ENCODE measurements at places on chromosomes 12 and 14.

DNA sequence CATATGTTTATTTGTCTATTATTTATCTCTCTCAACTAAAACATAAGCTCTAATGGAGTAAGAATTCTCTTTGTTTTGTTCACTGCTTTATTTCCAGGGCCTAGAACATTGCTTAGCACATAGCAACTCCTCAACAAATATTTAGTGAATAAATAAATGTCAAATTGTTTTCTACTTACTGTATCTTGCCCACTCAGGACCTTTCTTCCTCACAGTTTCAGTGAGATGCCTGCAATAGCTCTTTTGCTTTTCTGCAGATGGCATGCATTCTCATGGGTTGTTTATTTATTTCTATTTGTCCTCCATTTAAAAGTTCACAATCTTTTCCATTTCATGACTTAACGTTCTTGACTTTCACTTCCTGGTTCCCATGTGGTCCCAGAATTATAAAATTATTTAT lies 94.9 kb upstream of the TTC7B start:
- DNase-seq: no peak

DNA sequence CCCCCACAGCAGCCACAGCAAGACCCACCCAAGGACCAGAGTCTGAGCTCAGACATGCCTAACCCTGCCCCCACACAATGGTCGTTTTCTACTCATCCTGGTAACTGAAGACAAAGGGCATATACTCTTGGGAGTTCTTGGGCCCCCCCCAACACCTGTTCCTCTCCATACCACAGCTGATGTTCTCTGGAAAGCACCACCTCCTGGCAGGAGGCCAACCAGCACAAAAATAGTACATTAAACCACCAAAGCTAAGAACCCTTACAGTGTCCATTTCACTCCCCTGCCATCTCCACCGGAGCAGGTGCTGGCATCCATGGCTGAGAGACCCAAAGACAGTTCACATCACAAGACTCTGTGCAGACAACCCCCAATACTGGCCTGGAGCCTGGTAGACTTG lies 80.6 kb upstream of the DAAM1 start:
- no peak for DNase-seq

DNA sequence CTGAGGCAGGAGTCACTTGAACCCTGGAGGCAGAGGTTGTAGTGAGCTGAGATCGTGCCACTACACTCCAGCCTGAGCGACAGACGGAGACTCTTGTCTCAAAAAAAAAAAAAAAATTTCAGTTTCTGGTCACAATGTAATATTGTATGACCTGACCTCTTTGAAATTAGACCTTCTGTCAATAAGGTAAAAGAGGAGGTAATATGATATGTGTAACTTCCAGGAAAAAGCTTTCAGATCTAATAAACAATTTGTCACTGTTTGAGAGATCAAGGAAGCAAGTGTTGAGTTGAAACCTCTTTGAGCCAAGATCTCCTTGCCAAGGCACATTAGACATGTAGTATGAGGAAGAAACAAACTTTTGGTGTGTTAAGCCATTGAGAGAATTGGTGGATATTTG lies 101.7 kb upstream of the ATF7IP start:
- no peak for DNase-seq

DNA sequence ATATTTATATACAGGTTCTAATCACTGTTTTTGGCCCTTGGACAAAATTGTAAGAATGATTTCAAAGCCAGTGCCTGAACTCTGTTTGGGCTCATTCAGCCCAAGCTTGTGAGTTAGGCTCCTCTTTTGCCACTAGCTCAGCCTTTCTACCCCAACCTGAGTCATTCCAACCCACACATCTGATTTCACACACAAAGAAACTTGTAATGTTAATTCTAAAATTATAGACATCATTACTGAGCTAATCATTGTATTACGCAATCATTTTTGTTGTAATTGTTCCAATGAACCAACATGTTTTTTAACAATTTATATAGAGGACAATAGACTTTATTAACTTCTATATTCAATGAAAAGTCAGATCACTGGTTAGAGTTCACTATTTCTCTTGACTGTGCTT lies 441.1 kb downstream of the ETNK1 start:
- DNase-seq: no peak

- DNase-seq: no peak
These were observed 31.8 kb downstream of the PAH start for GRCh38 chr12:102885043-102885932.

- DNase-seq: no peak
These were observed 253.9 kb upstream of the SFSWAP start for GRCh38 chr12:131457028-131457310.

- DNase-seq: no peak
These were observed 359.9 kb downstream of the AEBP2 start for GRCh38 chr12:19799216-19799615.

GRCh38 chr14:91831337-91831736 lies 36.0 kb downstream of the TC2N start:
- no peak for DNase-seq

GRCh38 chr14:76343386-76343785 lies 32.6 kb upstream of the ESRRB start:
- DNase-seq: no peak

- no peak for DNase-seq
These were observed 29.5 kb downstream of the FOXA1 start for GRCh38 chr14:37565550-37565949.

DNA sequence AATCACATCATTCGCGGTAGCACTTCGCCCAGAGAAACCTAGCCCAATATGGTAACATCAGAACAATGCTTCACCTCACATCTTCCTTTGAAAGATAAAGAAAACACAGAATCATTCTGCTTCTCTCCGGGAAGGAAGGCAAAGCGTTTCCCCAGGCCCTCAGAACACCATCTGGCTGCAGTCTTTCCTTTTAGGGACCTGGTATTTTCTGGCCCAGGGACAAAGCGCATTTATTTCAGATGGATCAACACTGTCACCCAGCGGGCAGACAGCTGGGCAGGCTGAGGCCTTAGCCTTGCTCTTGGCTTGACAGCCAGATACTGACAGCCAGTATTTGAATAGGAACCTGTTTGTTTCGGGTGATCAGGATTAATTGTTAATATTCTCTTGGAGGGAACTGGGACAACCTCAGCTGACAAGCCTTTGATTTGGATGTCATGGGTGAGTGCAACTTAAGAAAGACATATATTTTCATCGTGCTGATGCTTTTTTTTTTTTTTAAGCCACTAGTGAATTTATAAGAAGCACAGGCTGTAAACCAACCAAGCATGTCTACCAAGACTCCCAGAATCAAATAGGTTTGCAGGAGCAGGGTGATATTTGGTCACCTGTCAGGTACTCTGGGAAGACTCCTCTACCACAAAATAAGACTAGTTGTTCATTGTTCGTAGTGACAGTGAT lies 118.9 kb downstream of the VEZT start:
- DNase-seq: no peak

- no peak for DNase-seq
These were observed 3.8 kb downstream of the GPD1 start for GRCh38 chr12:50107416-50108268.

- no peak for DNase-seq
These were observed 119.6 kb downstream of the MED13L start for GRCh38 chr12:116157845-116158267.

DNA sequence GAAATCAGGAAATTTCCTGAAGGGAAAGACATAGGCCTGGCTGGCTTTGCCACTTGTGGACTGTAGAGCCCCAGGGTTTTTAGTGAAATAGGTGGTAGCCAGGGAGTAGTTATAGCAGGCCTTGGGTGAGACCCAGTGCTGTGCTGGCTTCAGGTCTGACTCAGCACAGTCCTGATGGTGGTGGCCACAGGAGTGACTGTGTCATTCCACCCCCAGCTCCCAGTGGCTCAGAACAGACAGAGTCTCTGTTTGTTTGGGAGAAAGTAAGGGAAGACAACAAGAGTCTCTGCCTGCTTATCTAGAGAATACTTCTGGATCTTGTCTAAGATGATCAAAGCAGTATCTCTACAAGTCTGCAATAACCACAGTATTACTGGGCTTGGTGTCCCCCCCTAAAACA lies 27.5 kb upstream of the OR6J1 start:
- no peak for DNase-seq

GRCh38 chr12:40338071-40338470 lies 113.3 kb downstream of the LRRK2 start:
- DNase-seq: no peak

- DNase-seq: no peak
These were observed 19.0 kb downstream of the A2M start for GRCh38 chr12:9096563-9097176.
